Uterus (tissue), 4 donors: ENCODE measurements at places on chromosomes 16 and 17. TPM values are rescaled to one million over a fixed set of nuclear protein-coding genes. Genes with fewer than 3 reads are reported as not detected.

- no peaks in the 10 kb centered on the region for H3K36me3 ChIP-seq
- H3K4me1 ChIP-seq = no peaks in the 10 kb centered on the region
- H3K4me3 ChIP-seq = no peak overlapping the region
- peak; percentile 84 for DNase-seq
Measured at GRCh38 chr17:50638966-50639713, 4.5 kb downstream of the ABCC3 start.

The NOXO1 gene
- not detected for total RNA-seq

DNA sequence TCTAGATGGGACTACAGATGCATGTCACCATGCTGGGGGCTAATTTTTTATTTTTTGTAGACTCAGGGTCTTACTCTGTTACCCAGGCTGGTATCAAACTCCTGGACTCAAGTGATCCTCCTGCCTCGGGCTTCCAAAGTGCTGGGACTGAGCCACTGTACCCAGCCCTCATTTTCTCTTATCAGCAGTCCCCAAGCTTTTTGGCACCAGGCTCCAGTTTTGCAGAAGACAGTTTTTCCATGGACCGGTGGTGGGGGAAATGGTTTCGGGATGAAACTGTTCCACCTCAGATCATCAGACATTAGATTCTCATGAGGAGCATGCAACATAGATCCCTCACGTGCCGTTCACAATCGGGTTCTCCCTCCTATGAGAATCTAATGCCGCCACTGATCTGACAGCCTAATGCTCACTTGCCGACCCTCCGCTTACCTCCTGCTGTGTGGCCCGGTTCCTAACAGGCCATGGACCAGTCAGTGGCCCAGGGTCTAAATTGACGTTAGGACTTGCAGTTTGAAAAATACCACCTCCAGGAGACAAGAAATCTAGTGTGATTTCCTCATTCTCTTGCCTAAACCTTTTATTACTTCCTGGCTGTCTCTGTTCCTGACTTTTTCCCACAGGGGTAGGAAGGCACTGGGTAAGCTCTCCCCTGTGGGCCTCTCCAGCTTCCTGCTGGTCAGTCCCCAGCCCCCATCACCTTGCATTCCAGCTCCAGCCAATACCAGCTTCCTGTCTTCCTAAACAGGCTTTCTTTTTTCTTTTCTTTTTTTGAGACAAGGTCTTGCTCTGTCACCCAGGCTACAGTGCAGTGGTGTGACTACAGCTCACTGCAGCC, 9.3 kb upstream of the CNP start:
- no peaks in the 10 kb centered on the region for H3K4me1 ChIP-seq
- H3K36me3 ChIP-seq = no peaks in the 10 kb centered on the region
- no peak for DNase-seq
- no peaks in the 10 kb centered on the region for H3K27me3 ChIP-seq
- no peak overlapping the region for H3K4me3 ChIP-seq

- no peaks in the 10 kb centered on the region for H3K27me3 ChIP-seq
- H3K27ac ChIP-seq = no peak overlapping the region
- no peak overlapping the region for H3K4me3 ChIP-seq
- DNase-seq = no peak
- H3K4me1 ChIP-seq = no peaks in the 10 kb centered on the region
Measured at GRCh38 chr17:77027271-77027889, 113.4 kb upstream of the SEC14L1 start.

DNA sequence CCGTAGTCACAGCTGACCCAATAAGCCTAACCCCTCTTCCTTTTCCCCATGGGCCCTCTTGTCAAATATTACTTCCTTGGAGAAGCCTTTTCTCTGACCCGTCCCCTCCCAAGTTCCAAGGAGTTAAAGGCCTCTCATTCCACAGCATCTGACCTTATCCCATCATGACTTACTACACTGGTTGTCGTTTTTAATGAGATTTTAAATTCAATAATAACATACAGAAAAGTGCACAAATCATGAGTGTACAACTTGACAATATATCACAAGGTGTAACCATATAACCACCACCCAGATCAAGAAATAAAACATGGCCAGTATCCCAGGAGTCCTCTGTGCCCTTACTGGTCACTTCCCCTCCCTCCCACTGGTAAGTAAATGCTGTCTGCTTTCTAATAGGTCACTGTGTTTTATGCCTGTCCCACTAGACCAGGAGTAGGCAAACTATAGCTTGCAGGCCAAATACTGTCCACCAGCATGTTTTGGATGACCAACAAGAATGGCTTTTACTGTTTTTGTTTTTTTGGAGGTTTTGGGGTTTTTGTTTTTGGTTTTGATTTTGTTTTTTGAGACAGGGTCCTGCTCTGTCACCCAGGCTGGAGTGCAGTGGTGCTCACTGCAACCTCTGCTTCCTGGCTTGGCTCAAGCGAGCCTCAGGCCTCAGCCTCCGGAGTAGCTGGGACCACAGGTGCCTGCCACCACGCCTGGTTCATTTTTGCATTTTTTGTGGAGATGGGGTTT, 1.2 kb upstream of the FDXR start:
- peak overlapping the region; percentile 69 for H3K4me3 ChIP-seq
- peaks cover 3% of the 10 kb centered on the region for H3K4me1 ChIP-seq
- H3K27me3 ChIP-seq = no peaks in the 10 kb centered on the region
- H3K36me3 ChIP-seq = no peaks in the 10 kb centered on the region
- no peak for DNase-seq

- H3K4me1 ChIP-seq = peaks cover 3% of the 10 kb centered on the region
- H3K27ac ChIP-seq = peak overlapping the region; percentile 20
- no peak for DNase-seq
- no peaks in the 10 kb centered on the region for H3K27me3 ChIP-seq
- H3K4me3 ChIP-seq = no peak overlapping the region
- no peaks in the 10 kb centered on the region for H3K36me3 ChIP-seq
Measured at GRCh38 chr17:66383333-66383732, 80.9 kb downstream of the PRKCA start.

The RMI2 gene
- 0.49 TPM for total RNA-seq
